ENCODE measurements at places on chromosomes 7 and 10.

- no peak for DNase-seq
These were observed 31.8 kb downstream of the EPDR1 start for GRCh38 chr7:37952240-37952639.

GRCh38 chr7:89133357-89133756 lies 337.8 kb upstream of the TEX47 start:
- no peak for DNase-seq

DNA sequence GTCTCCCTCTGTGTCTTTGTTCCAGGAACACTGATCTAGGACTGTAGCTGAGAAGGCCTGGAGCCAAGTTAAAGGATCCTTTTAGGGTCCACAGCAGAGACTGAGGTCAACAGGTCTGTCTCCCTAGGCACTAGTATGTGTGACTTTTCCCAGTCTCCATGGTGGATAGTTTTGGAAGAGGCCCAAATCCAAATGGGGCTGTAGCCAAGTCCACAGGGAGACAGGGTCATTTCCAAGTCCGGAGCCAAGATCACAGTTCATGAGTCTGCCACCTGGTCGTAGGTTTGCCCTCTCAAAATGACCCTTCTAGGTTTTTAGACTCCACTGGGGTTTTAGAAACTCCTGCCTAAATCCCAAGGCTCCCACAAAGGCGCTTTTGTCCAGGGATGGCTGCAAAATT lies 16.8 kb downstream of the ZNF277 start:
- DNase-seq: no peak

- DNase-seq: no peak
These were observed 234.8 kb downstream of the AGMO start for GRCh38 chr7:15327001-15327400.

DNA sequence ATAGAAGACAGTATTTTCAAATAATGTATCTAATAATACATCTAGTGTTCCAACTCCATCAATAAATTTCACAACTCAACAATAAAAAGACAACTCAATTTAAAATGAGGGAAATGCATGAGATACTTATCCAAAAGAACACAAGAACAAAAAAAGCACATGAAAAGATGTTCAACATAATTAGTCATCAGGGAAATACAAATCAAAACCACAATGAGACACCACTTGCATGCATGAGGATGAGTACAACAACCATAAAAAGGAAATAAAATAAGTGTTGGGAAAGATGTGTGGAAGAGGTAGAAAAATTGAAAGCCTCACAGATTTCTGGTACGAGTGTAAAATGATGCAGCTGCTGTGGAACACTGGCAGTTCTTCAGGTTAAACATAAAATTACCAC lies 111.6 kb upstream of the PTPRZ1 start:
- no peak for DNase-seq

GRCh38 chr7:128931965-128932861 lies 5.5 kb upstream of the IRF5 start:
- no peak for DNase-seq

GRCh38 chr10:69807122-69807521 lies 5.4 kb downstream of the COL13A1 start:
- DNase-seq: no peak

- no peak for DNase-seq
These were observed 962 bp downstream of the ZKSCAN1 start for GRCh38 chr7:100016215-100016901.

DNA sequence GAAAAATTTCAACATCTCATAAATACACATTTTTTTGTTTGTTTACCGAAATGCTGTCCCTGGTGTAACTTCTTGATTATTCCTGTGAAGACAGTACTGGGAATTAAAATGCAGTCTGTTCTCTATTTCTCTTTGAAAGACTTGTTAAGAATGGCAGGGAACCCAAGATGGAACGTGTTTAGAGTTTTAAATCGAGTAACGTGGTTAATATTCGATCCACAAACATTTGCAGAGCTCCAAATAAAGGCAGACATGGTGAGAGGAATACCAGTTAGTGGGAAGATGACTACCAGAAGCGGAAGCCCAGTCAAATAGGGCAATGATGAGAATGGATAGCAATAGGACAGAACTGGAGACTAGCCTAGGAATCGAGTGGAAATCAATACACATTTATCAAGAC lies 6.7 kb downstream of the PON3 start:
- DNase-seq: no peak

GRCh38 chr10:132888898-132889490 lies 53.4 kb downstream of the CFAP46 start:
- no peak for DNase-seq

DNA sequence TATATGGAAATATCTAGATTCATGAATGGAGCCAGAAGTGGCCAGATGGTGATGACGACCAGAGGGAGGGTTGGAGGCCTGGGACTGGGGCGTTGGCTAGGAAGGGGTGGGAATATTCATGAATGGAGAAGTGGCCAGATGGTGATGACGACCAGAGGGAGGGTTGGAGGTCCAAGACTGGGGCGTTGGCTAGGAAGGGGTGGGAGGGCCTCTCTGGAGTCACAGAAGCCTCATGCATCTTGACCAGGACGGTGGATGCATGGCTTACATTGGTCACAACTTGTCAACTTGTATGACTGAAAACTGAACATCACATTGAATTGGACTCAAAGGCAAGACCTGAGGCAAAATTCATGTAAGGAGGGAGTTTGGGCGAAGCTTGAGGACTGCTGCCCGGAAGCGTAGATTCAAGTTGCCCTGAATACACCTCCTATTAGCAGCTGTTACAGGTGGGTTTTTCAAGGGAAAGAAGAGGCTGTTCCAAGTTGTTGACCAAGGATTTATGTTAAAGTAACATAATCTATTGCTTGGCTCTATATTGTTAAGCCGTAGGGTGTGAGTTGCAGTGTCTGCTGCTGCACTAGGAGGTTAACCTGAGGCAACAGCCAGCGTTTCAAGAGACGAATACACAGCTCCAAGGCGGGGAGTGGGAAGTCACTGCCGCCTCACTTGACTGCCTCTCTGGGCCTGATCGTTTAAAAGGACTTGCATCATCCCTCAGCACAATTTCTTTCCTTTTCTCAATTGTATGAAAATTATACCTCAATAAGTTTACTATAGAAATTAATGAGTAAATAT lies 55.1 kb upstream of the FAM20C start:
- DNase-seq: no peak

All from NCI-H146 (cell line).